ENCODE measurements at places on chromosomes 1 and 21.

GRCh38 chr1:164689672-164690511, 130.9 kb downstream of the PBX1 start:
- DNase-seq = no peak

- no peak for DNase-seq
Measured at GRCh38 chr1:71019233-71019969, 28.2 kb downstream of the PTGER3 start.

GRCh38 chr1:10659218-10659617, 137.2 kb downstream of the CASZ1 start:
- DNase-seq = no peak

- DNase-seq = no peak
Measured at GRCh38 chr21:41774467-41775148, 7.8 kb upstream of the RIPK4 start.

DNA sequence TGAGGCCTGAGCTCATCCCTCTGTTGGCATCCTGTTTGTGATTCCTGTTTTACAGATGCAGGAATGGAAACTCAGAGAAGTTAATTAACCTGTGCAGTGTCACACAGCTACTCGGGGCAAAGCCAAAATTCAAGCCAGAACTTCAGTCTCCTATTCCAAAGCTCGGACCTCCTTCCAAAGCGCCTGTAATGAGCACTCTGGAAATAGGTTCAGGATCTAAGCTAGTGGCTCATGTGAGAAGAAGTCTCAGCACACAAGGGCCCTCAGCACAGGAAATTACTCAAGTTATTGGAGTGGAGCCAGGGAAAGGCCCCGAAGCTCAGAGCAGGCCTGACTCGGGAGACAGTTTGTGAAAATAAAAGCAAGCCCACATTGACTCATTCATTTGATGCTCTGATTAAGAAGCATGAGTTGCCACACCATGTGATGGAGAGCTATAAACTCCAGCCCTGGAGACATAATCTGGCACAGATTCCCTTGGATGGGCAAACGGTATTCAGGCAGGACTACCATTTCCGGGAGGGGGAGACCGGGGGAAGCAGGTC, 50.6 kb upstream of the LYST start:
- DNase-seq = peak; percentile 86

DNA sequence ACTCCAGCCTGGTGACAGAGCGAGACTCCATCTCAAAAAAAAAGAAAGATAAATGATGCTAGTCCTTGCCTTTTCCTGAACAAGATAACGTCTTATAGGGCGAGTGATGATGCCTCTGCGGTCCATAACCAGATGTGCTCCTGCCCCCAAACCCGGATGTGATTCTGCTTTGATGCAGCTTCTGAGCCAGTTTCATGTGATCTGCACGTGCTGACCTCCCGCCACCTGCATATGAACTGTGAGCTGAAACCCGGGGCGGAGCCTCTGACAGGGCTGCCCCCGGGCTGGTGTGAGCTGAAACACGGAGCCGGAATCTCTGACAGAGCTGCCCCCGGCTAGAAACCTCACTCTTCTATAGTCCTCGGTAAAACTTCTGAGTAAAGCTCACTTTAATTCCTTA, 1.3 kb downstream of the KRTAP12-4 start:
- DNase-seq = no peak

- peak; percentile 34 for DNase-seq
Measured at GRCh38 chr1:206716870-206717673, 32.4 kb downstream of the MAPKAPK2 start.

DNA sequence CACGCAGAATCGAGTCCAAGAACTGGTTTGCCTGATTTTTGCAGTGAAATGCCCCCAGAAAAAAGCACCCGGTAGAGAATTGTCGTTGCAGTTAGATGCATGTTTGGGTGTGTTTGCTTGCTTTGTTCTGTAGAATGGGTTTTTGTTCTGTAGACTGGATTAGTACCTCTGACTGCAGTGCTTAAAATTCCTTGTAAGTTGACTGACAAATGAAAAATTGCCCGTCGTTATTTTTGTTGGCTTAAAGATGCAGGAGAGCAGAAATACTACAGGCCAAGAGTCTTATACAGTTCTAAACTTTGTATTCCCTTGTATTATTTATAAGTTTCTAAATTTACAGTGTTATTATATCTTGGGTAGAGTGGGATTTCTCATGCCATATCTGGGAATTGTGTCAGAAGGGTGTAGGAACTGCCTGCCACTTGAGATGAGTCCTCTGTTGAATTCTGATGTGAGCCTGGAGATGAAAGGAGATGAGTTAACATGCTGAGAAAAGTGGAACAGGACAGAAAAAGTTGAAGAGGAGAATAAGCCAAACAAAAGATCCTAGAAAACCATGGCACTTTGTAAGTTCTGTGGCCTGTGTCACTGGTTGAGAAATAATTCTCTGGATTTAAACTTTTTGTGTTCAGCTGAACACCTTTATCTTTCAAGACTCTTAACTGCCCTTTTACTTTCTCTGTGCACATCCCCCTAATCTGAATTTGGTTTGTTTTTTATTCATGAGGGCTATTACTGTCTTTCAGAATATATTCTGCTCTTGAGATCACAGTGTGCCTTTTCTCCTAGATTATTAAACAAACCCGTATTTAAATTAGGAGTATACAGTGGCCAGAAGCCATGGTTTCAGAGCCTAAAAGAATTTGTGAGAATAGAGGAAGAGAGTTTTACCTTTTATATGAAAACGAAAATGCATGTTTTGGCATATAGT, 1.4 kb downstream of the DESI2 start:
- no peak for DNase-seq

- DNase-seq = no peak
Measured at GRCh38 chr1:226549094-226549936, 751 bp downstream of the STUM start.

GRCh38 chr1:94922761-94923331, 4.1 kb downstream of the CNN3 start:
- DNase-seq = no peak

DNA sequence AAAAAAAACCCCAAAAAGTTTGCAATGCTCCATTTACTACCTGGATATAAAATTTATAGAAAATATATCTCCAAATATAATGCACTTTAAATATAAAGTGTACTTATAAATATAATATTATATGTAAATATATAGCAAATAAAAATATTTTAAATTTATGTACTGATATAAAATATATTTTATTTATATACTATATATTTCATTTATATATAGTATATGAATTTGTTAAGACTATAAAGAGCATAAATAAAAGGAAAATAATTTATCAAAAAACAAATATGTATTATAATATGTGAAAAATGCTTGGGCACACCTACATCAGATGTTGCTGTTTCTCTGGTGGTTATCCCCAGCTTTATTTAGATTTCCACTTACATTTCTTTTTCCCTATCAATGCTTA, 71.0 kb upstream of the ZBTB18 start:
- DNase-seq = no peak

- DNase-seq = no peak
Measured at GRCh38 chr1:70675737-70676156, 264.7 kb downstream of the CTH start.

DNA sequence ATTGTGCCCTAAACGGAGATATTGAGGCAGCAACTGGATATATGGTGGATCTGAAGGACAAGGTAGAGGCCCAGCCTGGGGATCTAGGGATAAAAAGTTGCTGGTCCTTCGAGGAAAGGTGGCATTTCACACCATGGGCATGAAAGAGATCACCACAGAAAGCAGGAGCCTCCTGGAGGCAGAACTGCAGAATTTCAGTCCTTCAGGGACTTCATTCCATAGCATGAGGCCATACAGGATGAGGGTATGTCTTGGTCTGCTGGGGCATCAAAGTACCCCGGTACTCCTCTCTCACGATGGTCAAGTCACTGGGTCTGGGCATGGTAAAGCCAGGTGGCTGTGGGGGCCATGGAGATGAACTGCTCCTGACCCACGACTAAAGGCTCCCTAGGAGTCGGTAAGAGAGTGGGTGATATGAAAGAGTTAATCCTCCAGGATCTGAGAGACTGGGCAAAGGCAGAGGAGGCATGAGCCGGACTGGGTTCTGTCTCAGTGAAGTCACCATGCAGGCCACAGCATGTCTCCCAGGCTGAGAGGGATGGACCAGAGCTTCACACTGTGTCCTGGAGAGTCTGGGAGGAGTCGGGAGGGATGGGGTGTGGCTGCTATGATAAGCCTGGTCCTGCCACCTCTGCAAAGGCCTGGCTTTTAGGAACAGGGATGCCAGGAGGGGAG, 5.8 kb upstream of the SPRR5 start:
- DNase-seq = no peak

DNA sequence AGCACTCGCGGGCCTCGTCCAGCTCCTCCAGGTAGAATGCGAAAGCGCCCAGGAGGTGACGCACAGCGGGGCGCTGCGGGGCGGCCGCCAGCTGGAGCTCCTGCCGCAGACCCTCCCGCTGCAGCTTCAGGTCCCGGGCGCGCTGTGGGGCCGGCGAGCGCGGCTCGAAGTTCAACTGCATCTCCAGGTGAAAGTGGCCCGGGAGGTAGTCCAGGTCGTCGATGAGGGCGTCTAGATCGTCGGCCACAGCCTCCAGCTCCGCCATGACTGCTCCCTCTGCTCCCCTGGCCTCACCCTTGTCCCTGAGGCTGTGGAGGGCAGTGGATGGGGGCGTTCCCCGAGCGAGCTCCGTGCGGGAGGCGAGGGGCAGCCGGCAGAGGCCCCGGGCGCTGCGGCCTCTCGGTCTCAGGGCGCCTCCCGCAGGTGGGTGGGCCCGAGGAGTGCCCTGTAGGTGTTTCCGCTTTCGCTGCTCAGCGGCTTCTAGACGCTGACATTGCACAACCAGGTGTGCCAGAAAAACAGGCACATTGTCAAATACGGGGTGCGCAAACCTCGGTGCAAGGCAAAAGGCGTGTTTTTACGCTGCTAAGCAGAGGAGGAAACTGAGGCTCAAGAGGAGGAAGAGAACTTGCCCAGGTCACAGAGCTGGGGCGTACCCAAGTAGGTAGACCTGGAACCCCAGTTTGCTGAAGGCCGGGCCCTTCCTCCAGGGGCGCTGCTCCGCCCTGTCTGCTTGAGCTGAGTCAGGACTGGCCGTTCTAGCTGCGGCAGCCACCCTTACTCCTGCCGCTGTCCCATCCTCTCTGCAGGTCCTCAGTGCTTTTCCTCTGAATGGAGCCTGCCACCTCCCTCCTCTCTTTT, at the start of gene TTC22:
TTC22 (minus strand) TSS at position 425 of the 861 bp plus-strand sequence; CDS start at position 265, 160 bp downstream.
- no peak for DNase-seq

- DNase-seq = no peak
Measured at GRCh38 chr1:223419561-223419960, 26.3 kb downstream of the CCDC185 start.
